ENCODE measurements at places on chromosomes 6 and 20. TPM values are rescaled to one million over a fixed set of nuclear protein-coding genes. Genes with fewer than 3 reads are reported as not detected.

APOBEC2 gene
- total RNA-seq: not detected

DNA sequence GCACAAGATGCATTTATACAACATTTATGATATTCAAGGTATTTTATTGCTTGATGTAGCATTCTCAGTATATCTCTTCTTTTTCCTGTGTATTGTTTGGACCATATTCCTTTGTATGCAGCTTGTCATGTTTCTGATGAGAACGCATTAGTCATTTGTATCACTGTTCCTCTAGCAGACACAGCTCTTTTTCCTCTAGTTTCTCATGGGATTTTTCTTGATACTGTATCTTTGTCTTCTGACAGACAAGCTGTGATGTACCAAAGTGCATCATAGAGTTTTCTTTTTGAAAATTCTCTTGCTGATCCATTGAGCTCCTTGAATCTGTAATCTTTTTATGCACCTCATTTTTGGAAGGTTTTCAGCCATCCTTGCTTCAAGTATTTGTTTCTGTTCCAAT is 140.9 kb downstream of the SLC22A3 start:
- DNase-seq: no peak

- DNase-seq: no peak
Observed at GRCh38 chr6:33742092-33742491, 4.6 kb downstream of the IP6K3 start.

- DNase-seq: no peak
Observed at GRCh38 chr6:52457096-52457495, 37.0 kb downstream of the EFHC1 start.

- DNase-seq: no peak
Observed at GRCh38 chr20:13265941-13266340, 44.9 kb downstream of the ISM1 start.

GRCh38 chr6:124996411-124996810 is 34.2 kb downstream of the RNF217 start:
- no peak for DNase-seq

GRCh38 chr6:45423824-45424450 is 46.2 kb upstream of the SUPT3H start:
- no peak for DNase-seq

SIRPG gene
- total RNA-seq: not detected

- no peak for DNase-seq
Observed at GRCh38 chr6:166308033-166308768, at the start of gene PRR18. PRR18 (minus strand) TSS chr6:166308392; CDS start chr6:166308142, 250 bp downstream.

- DNase-seq: no peak
Observed at GRCh38 chr20:49471397-49471796, 11.1 kb downstream of the KCNB1 start.

DNA sequence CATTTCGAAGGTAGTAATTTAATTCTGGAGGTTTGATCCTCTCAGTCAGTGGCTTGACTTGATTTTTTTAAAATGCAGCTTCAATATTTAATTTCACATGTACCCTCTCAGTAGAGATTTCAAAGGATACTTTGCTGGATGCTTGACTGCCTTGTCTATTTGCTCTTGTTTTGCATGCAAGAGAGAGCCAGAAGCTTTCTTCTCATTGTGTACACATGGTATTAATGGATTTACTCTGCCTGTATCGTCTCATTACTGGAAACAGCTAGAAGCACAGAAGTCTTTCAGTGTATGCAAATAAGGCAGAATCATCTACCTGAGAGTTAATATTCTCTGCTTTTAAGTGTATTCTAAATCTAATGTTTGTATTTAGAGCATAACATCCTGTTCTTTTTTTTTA is 84.3 kb upstream of the FOXO3 start:
- DNase-seq: no peak

GRCh38 chr6:142482249-142482648 is 180.4 kb downstream of the ADGRG6 start:
- no peak for DNase-seq

All from osteocyte (in vitro differentiated cells).